Naive thymus-derived CD4-positive, alpha-beta T cell (primary cell): ENCODE measurements at places on chromosomes 2 and 18. TPM values are rescaled to one million over a fixed set of nuclear protein-coding genes. Genes with fewer than 3 reads are reported as not detected.

- H3K27ac ChIP-seq: no peak overlapping the region
- H3K27me3 ChIP-seq: no peaks in the 10 kb centered on the region
- H3K4me3 ChIP-seq: no peak overlapping the region
- H3K36me3 ChIP-seq: no peaks in the 10 kb centered on the region
- DNase-seq: no peak
Measured at GRCh38 chr2:29295845-29296244, 180.6 kb downstream of the CLIP4 start.

Gene RGPD3
- total RNA-seq: 0.38 TPM

DNA sequence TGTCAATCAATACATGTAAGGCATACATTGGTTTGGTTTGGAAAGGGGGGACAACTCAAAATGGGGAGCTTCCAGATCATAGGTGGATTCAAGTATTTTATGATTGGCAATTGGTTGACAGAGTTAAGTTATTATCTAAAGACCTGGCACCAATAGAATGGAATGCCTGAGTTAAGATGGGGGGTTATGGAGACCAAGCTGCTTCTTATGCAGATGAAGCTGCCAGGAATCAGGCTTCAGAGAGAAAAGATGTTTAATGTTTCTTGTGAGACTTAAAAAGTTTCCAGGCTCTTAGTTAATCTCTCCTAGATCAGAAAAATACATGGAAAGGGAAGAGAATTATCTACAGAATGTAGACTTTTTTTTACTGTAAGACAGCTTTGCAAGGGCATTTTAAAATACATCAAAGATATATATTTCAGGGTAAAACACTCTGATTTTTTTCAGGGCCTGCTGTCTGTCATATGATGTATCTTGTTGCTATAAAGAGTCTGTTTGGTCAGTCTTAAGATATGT, 1343.2 kb upstream of the LRRTM1 start:
- DNase-seq: no peak
- H3K27ac ChIP-seq: no peak overlapping the region
- H3K4me1 ChIP-seq: no peaks in the 10 kb centered on the region
- no peaks in the 10 kb centered on the region for H3K27me3 ChIP-seq
- no peak overlapping the region for H3K4me3 ChIP-seq

GRCh38 chr2:7265286-7265685, 348.1 kb downstream of the RNF144A start:
- no peak for DNase-seq
- no peaks in the 10 kb centered on the region for H3K27me3 ChIP-seq
- no peak overlapping the region for H3K4me3 ChIP-seq
- no peak overlapping the region for H3K27ac ChIP-seq
- no peaks in the 10 kb centered on the region for H3K36me3 ChIP-seq

DNA sequence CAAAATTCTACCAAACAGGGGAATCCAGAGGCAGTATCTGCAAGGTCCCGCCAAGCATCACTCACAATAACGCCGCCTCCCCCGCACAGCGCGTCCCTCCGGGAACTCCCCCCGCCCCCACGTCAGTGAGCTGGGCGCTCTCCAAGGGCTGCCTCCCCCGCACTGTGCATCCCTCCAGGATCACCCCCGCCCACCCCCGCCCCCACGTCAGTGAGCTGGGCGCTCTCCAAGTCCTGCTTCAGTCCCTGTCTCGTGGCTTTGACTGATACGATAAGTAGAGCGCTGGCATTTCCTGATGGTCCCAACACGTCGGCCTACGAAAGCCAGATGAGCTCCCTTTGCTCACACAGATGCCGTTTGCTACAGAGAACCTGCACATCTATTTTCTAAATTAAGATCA, 130.7 kb upstream of the TPO start:
- H3K4me3 ChIP-seq: no peak overlapping the region
- no peak overlapping the region for H3K27ac ChIP-seq
- H3K27me3 ChIP-seq: no peaks in the 10 kb centered on the region
- H3K4me1 ChIP-seq: no peaks in the 10 kb centered on the region

DNA sequence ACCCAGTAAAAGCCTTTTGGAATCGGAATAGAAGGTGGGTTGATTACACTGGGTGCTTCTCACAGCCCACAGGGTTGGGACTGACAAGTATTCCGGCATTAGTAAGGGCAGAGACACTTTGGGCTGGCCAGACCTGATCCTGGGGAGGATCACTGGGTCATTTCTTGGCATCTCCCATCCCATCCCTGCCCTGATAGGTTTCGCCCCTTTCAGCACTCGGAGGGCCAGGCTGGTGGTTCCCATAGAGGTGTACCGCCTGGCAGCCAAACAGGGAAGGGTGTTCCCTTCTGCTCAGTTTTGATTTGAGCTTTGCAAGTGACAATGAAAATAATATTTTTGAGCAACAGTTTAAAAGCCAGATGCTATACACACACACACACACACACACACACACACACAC, 37.3 kb downstream of the CYP1B1 start:
- no peak for DNase-seq
- no peak overlapping the region for H3K4me3 ChIP-seq
- H3K4me1 ChIP-seq: no peaks in the 10 kb centered on the region
- no peaks in the 10 kb centered on the region for H3K36me3 ChIP-seq
- no peak overlapping the region for H3K27ac ChIP-seq
- H3K27me3 ChIP-seq: peaks cover 7% of the 10 kb centered on the region

DNA sequence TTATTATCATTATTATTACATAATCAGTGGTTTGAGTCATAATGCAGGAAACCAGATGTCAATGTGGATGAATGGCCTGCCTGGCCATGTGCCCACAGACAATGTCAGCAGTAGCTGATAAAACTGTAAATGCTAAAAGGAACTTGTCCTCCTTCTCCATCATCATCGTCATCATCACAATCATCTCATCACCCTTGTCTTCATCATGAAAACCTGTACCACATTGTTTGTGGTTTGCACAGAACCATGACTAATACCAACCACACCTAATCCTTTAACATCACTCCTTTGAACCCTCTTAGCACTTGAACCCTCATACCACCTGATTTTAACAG, 96.0 kb downstream of the HNMT start:
- H3K4me1 ChIP-seq: no peaks in the 10 kb centered on the region
- no peak overlapping the region for H3K4me3 ChIP-seq
- H3K27ac ChIP-seq: no peak overlapping the region
- DNase-seq: no peak

- H3K27ac ChIP-seq: peak overlapping the region; percentile 68
- no peaks in the 10 kb centered on the region for H3K27me3 ChIP-seq
- H3K4me3 ChIP-seq: no peak overlapping the region
Measured at GRCh38 chr2:109349503-109350465, 220.8 kb downstream of the SH3RF3 start.

GRCh38 chr18:48161911-48162698, 231.6 kb upstream of the SMAD2 start:
- H3K4me3 ChIP-seq: peak overlapping the region; percentile 9
- DNase-seq: no peak
- H3K4me1 ChIP-seq: no peaks in the 10 kb centered on the region
- H3K27ac ChIP-seq: no peak overlapping the region
- no peaks in the 10 kb centered on the region for H3K27me3 ChIP-seq
- H3K36me3 ChIP-seq: no peaks in the 10 kb centered on the region

DNA sequence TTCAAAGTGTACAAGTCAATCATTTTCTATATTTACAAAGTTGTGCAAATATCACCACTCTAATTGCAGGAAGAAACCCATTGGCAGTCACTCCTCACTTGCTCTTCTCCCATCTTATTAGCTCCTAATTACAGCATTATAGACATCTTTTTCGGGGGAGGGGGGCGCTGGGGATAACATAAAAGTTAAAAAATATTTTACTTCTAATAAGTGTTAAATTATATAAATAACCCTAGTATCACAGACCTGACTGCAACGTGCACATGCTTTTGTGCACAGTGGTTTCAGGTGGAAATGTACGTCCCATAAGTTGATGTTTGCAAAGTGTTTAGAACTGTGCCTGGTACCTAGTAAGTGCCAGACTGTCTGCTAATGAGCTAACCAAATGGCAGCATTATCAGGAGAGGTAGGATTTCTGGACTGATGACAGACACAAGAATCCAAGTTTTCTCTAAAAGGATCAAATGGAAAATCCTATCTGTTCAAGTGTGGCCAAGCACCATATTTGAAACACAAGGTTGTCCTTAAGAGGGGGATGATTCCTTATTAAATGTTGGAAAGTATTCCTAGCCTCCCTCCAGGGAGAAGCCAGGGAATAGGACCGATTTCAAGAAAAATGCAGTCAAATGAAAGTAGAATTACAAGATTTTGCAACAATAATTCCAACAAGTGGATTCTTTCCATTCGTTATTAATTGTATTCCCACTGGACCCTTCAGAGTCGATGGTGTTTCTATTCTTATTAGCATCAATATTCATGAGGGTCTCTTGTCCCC, 70.0 kb downstream of the ACKR3 start:
- no peaks in the 10 kb centered on the region for H3K27me3 ChIP-seq
- H3K27ac ChIP-seq: no peak overlapping the region
- no peak for DNase-seq
- no peaks in the 10 kb centered on the region for H3K36me3 ChIP-seq

GRCh38 chr18:49028801-49029506, 78.2 kb upstream of the SMAD7 start:
- H3K4me3 ChIP-seq: no peak overlapping the region
- DNase-seq: no peak
- no peak overlapping the region for H3K27ac ChIP-seq
- no peaks in the 10 kb centered on the region for H3K36me3 ChIP-seq

DNA sequence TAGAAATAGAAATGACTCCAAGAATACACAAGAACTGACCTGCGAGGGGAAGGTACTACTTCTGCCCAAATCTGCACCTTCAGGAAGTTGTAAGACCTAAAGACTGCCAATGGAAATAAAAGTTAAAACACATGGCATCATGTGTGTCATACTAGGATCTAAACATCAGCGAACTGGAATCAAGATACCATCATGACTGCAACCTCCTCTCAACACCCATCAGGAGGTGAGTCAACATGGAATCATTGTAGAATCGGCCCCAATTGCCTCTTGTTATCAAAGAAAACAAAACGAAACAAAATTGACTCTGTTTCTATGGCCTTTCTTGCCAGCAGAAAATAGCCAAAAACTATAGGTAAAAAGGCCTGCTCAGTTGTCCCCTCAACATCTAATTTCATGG, 15.1 kb downstream of the RDH14 start:
- no peaks in the 10 kb centered on the region for H3K36me3 ChIP-seq
- no peak overlapping the region for H3K4me3 ChIP-seq
- no peak overlapping the region for H3K27ac ChIP-seq
- no peak for DNase-seq
- no peaks in the 10 kb centered on the region for H3K27me3 ChIP-seq

GRCh38 chr2:189304360-189304759, 124.8 kb upstream of the COL5A2 start:
- peaks cover 45% of the 10 kb centered on the region for H3K4me1 ChIP-seq
- H3K27me3 ChIP-seq: no peaks in the 10 kb centered on the region
- peak overlapping the region; percentile 26 for H3K27ac ChIP-seq
- H3K36me3 ChIP-seq: no peaks in the 10 kb centered on the region
- peak; percentile 67 for DNase-seq
- no peak overlapping the region for H3K4me3 ChIP-seq

Gene CHRND
- not detected for total RNA-seq

DNA sequence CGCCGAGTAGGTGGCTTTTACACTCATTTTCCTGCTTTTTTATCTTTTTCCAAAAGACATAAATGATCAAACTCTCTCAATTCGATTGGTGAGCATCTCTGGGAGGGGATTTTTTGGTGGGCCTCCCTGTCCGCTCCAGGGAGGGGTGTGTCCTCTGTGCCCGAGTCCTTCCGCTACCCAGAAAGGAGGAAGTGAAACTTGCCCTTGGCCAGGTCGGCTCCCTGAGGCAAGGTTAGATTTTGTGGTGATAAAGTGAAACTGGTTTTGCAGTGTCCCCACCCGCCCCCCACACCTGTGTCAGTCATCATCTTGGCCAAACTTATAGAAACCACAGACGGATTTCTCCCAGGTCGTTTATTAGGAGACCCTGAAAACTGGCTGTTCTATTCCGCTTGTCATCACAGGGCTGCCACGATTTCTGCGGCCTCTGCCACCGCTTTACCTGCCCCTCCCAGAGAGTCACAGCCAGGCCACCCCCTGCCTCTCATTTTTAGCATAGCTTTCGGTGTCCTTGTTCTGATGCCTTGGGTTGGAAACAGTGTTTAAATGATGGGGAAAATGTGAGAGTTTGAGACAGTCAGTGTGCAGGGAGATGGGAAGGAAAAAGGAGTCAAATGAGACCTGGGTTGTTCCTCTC, 93.6 kb downstream of the SH3BP4 start:
- H3K36me3 ChIP-seq: no peaks in the 10 kb centered on the region
- DNase-seq: no peak
- no peaks in the 10 kb centered on the region for H3K4me1 ChIP-seq

Gene CYP20A1
- total RNA-seq: 22.8 and 28.3 TPM in 2 replicates

- H3K4me1 ChIP-seq: no peaks in the 10 kb centered on the region
- no peaks in the 10 kb centered on the region for H3K27me3 ChIP-seq
- no peak overlapping the region for H3K4me3 ChIP-seq
- no peak for DNase-seq
- H3K36me3 ChIP-seq: no peaks in the 10 kb centered on the region
Measured at GRCh38 chr18:76052227-76052595, 442.8 kb downstream of the ZNF516 start.

DNA sequence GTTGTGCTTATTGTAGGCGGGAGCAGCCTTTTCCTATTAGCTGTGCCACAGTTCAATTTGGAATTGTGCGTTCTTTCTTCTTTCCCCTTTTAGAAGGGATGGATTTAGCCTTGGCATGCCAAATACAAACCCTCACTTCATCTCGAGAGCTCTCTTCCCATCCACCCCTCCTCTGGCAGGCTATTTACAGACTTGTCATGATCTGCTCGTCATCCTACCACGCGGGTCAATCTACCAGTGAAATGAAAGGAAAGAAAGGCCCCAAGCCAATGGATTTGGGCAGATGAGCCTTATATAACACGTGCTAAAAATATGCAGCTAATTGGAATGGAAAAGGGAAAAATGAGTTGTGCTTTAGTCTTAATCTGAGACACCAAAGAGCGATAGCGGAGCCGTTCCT, 277.5 kb downstream of the PRKCE start:
- no peak overlapping the region for H3K27ac ChIP-seq
- H3K36me3 ChIP-seq: no peaks in the 10 kb centered on the region
- H3K4me1 ChIP-seq: no peaks in the 10 kb centered on the region
- DNase-seq: no peak
- H3K27me3 ChIP-seq: no peaks in the 10 kb centered on the region
- H3K4me3 ChIP-seq: no peak overlapping the region

DNA sequence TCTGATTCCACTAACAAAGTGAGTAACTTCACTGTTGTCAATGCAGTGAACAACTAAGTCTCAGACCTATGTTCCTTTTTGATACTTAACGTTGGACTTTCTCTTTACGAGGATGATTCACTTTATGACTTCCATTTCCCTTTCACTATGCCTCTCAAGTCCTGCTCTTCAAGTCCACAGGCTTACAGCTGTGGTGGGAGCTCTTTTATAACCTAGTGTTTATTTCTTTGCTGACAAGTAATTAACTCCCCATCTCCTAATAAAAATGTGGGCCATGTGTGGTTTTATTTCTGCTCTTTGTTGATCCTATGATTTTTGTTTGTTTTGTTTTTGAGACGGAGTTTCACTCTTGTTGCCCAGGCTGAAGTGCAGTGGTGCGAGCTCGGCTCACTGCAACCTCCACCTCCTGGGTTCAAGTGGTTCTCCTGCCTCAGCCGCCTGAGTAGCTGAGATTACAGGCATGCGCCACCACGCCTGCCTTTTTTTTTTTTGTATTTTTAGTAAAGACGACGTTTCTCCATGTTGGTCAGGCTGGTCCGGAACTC, 142.1 kb downstream of the USP34 start:
- H3K4me3 ChIP-seq: no peak overlapping the region
- DNase-seq: no peak
- H3K27me3 ChIP-seq: no peaks in the 10 kb centered on the region
- H3K36me3 ChIP-seq: peaks cover 4% of the 10 kb centered on the region
- no peaks in the 10 kb centered on the region for H3K4me1 ChIP-seq

- H3K4me3 ChIP-seq: no peak overlapping the region
- H3K4me1 ChIP-seq: no peaks in the 10 kb centered on the region
- no peak for DNase-seq
- H3K36me3 ChIP-seq: no peaks in the 10 kb centered on the region
Measured at GRCh38 chr2:41896186-41896846, 151.5 kb upstream of the PKDCC start.

Gene UPP2
- total RNA-seq: not detected

Gene RBM44
- total RNA-seq: 0.60 TPM

Gene RTP5
- total RNA-seq: not detected
